ENCODE measurements at places on chromosomes 7 and 10.

GRCh38 chr7:158098125-158099030 is 489.2 kb downstream of the PTPRN2 start:
- DNase-seq = no peak

DNA sequence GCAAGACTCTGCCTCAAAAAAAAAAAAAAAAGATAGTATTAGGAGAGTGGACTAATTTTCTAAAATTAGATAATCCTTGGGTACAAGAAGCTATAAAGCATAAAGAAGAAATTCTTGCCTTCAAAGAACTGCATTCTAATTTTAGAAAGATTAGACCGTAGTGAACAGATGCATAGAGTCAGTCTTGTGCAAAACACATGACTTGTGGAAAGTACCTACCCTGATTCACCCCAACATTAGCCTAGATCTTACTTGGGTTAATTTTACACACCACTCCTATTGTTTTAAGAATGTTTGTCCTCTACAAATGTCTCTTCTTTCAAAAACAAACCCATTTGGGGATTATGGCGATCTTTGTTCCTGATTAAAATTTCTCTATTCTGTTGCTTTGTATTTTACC is 38.9 kb upstream of the SP8 start:
- no peak for DNase-seq

DNA sequence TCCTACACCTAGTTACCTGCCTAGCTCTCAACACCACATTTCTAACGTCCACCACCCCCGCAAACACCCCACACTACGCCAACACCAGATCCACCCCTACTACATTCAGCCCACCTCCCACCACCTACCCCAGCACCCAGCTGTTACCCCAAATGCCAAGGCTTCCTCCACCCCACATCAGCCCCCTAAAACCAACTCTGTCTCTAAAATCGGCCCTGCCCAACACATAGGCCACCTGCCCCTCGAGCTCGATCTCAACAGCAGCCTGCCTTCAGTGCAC is 53.3 kb upstream of the SLF2 start:
- no peak for DNase-seq

GRCh38 chr10:114899982-114900381 is 38.0 kb upstream of the TRUB1 start:
- no peak for DNase-seq

GRCh38 chr7:123612024-123612423 is 10.4 kb downstream of the ASB15 start:
- no peak for DNase-seq

Measured in skin of body (tissue), 3 donors.